ENCODE measurements at places on chromosomes 5 and 9.

GRCh38 chr9:36881316-36881715 lies 152.8 kb downstream of the PAX5 start:
- DNase-seq: no peak

- no peak for DNase-seq
Observed at GRCh38 chr9:131277287-131277909, 1.1 kb upstream of the FAM78A start.

GRCh38 chr5:169805937-169806700 lies 169.0 kb downstream of the DOCK2 start:
- no peak for DNase-seq

DNA sequence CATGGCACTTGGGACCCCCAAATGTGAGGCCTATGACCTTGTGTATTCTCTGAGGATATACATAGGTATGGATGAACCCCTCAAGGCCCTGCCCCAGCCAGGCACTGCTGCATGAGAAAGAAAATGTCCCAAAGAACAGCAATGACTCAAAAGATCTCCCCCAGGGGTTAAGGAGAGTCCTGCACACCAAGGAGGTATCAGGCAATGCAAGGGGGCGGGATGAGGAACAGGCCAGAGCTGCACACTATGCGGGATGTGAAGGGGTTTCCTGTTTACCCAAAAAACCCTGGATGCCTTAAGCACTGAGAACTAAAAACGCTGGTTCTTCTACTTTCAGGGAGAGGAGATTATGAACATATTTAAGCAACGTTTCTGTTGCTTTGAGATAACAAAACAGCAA lies 3.4 kb downstream of the RAPGEF1 start:
- DNase-seq: no peak

DNA sequence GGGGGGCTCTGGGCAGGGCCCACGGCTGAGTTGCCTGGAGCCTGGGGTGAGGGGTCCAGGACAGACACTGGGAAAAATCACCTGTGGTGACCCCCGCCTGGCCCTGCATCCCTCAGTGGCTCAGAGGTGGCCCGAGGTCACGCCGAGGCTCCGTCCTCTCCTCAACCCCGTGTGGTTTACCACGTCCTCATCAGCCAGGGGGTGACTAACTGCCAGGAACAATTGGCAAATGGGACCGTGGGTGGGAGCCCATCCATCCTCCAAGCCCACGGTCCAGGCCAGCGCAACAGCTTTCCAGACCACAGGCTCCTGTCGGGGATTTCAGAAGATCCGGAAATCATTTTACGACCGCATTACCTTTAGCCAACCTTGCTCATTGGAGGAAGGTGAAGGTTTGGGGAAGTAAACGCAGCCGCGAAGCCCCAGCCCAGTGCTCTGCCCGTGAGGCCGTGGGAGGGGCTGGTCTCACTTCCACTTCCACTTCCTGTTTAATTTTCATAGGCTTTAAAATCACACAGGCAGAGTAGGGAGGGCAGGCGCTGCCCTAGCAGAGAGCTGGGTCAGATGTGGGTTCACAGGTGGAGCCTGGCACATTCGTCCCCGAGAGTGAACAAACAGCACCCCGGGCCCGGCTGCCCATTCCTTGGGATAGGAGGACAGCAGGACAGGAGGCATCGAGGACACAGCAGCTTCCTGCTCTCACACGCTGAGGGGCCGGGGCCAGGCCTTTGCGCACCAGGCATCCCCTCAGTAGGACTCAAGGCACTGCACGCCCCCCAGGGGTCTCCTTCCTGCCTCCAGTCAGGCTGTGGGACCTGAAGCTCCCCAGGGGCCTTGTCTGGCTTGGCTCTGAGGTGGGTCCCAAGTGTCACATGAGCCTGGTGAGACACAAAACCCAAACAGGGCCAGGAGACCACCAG lies 19.8 kb upstream of the SLC9A3 start:
- DNase-seq: no peak

DNA sequence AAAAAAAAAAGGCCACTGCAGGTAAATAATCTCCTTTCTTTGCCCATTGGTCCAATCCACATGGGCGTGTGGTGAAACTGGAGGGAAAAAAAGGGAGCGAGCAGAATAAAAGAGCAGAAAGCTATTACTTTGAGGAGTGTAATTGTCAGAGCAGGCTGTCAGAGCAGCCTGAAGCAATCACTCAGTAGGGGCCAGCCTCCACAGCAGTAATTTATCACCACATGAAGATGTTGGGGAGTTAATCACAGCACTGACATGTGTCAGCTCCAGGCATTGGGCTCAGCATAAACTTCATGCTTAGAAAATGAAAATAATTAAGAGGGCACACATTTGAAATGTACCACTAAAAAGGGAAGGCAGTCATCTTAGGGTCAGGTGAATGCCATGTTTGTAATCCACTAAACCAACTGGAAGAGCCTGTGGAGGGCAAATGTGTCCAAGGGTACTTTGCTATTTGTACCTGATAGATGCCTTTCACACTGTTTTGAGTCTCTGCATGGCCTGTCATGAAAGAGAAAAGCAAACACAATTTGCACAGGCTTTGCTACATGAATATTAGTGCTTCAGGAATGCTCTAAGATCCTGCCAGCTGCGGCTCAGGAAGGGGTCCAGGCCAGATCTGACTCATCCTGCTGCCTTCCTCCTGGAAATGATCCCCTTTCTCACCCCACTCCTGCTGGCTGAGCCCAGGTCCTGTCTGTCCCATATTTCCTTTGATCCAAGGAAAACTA lies 2.9 kb upstream of the PTGER4 start:
- DNase-seq: peak; percentile 73

GRCh38 chr9:89806371-89807100 lies 201.7 kb downstream of the GADD45G start:
- no peak for DNase-seq

Measured in AG20443 (cell line).